ENCODE measurements at places on chromosomes 3 and 15.
A peak's percentile ranks its signal among the peaks of the same experiment; 100 is the strongest.

GRCh38 chr3:15522016-15522415, 510 bp upstream of the COLQ start:
- no peak for DNase-seq

DNA sequence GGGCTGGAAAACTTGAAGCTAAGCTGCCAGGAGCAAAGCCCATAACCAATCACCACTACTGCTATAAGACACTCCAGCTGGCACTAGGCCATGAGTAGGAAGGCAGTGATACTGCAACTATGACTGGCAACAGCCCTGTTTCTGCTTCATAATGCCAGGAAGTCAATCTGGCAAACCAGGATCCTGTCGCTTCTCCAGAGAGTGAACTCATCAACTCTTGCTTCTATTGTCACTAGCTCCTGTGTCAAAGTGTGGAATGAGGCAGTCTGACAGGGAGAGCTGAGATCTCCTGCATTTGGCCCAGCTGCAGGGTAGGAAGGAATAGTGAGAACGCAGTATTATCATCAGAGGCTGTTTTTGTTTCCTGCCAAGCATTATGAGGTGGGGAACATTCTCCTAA, 105.3 kb downstream of the CTNNB1 start:
- DNase-seq, result peak; percentile 46

DNA sequence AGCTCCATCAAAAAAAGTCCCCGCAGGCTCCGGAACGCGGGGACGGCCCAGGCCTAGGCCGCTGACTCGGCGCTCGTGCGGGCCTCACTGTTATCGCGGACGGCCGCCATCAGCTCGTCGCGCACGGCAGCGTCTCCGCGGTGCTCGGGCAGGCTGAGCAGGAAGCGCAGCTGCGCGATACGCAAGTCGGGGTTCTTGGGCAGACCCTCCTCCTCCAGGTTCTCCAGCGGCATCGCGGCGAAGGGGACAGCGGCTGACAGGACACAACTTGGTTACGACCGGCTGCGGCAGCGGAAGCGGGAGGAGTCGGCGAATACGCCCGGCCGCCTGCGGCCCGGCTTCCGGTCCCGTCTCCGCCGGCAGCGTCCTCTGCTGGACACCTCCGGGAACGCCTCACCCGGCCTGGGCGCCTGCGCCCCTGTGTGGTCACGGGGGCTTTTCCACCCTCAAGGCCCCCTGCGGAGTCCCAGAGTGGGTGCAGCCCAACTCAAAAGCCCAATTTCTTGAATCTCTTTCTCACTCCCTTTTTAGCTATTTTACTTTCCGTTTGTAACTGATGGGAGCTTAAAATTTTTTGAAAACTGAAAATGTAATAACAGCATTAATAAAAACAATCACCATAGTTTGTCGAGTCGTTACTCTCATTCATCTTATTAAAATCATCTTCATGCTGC, at the start of gene PSMD6:
PSMD6 (minus strand) TSS at position 308 of the 674 bp plus-strand sequence; CDS start at position 233, 75 bp downstream.
- DNase-seq, result peak; percentile 78

DNA sequence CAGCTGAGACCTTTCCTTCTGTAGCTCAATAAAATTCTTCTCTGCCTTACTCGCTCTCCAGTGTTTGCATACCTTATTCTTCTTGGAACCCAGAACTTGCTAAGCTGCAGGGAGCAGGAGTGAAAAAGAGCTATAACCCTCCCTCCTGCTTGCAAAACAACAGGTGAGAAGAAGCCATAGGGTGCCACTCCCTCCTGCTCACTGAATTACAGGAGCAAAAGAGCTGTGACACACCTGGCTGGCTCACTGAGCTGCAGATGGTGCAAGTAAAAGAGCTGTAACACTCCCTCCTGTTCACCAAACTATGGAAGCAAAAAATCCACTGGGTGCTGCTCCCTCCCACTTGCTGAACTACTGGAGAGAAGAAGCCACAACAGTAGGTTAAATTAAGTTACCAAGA, 44.2 kb upstream of the C2CD4B start:
- DNase-seq, result no peak

- no peak for DNase-seq
Measured at GRCh38 chr3:153629148-153629547, 467.1 kb downstream of the RAP2B start.

GRCh38 chr3:101928890-101929289, 79.6 kb downstream of the NFKBIZ start:
- DNase-seq, result peak; percentile 49

- DNase-seq, result no peak
Measured at GRCh38 chr3:184663756-184664155, 48.1 kb downstream of the MAGEF1 start.

All from fibroblast of the aortic adventitia (primary cell).